ENCODE measurements at places on chromosomes 2 and 18.

GRCh38 chr2:96359310-96359709 is 23.7 kb downstream of the NCAPH start:
- DNase-seq = no peak

DNA sequence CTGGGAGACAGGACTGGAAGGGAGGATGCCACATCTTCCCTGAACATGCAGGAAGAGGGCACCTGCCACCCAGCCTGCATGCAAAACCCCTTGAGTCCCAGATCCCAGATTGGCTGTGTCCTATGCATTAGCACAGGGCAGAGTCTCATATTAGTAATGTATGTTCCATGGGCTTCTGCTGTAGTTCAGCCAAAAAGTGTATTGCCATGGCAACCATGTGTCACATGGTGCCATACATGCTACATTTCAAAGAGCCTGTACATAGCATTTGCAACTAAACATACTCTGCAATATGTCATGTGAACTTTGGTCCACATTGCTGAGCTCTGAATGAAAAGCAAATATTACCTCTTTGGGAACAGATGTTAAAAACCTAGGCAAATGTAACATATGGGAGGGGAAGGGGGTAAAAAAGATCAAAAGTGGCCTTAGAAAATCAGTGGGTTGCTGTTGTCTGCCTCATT is 78.4 kb downstream of the DPP4 start:
- DNase-seq = no peak

- DNase-seq = no peak
These were observed 39.5 kb downstream of the MTERF4 start for GRCh38 chr2:241062389-241063092.

DNA sequence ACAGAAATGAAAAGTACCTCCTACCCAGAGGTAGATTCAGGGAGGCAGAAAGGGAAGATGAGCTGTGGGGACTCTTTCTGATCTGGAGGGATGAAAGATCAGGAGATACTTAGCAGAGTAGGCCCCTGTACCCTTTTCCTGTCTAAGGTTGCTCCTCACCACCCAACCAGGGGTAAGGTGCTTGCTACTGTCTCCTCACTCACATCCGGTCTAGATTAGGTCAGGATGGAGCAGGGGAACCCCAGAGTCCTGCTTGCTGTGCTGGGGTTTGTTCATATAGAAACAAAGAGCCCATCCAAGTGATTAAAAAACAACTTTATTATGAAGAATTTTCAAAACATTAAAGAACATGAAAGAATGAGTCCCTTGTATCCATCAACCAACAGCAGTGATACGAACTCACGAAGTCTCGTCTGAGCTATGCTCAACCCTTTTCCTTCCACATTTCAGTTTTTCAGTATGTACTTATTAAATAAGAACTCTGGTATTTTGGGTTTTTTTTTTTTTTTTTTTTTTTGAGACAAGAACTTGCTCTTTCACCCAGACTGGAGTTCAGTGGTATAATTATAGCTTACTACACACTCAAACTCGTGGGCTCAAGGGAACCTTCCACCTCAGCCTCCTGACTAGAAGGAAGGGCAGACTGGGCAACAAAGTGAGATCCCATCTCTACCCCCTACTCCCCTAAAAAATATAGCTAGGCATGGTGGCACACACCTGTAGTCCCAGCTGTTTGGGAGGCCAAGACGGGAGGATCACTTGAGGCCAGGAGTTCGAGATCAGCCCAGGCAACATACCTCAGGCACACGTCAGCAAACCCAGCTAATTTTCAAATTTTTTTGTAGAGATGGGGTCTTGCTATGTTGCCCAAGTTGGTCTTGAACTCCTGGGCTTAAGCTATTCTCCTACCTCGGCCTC is 28.5 kb upstream of the MCFD2 start:
- no peak for DNase-seq

GRCh38 chr2:225282858-225283710 is 116.4 kb upstream of the NYAP2 start:
- DNase-seq = no peak
